ENCODE measurements at places on chromosomes 3 and 15.

- no peak for DNase-seq
Observed at GRCh38 chr15:57662091-57662744, 44.3 kb upstream of the POLR2M start.

GRCh38 chr3:87198774-87199173 lies 28.3 kb upstream of the CHMP2B start:
- no peak for DNase-seq

DNA sequence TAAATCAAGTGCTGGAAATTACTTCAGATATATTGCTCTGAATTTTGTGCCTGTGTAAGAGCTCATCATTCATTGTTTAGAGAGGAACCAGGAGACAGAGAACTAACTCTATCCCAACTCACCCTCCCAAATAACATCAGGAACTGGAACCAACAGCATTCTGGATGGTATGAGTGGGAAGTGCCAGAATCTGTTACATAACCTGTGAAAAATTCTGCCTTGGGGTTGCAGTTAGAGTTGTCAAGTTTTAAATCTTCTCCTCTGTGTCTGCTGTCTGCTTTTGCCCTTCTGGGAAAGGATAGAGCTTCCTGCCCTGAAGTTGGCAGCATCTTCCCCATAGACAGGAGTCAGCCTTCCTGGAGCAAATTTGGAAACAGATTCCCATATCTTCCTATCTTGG lies 41.2 kb downstream of the TIMP4 start:
- no peak for DNase-seq

DNA sequence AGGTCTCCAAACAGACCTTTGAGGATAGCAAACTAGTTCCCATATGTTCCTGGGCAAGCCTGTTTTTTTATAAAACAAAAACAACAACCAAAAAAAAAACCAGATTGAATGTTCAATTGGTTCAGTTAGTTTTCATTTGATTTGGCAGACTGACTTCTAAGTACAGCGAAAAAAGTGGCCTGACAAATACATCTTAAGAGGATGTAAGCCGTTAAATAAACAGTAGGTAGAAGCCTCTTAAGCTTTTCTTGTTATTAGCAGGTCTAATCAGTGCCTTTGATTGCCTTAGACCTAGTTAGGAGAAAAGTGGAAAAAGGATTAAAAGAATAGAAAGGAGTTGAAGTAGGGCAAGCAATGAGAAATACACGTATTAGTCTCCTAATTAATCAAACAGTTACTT lies 13.2 kb downstream of the TSC22D2 start:
- DNase-seq = no peak

- no peak for DNase-seq
Observed at GRCh38 chr3:7290077-7290825, 429.3 kb downstream of the GRM7 start.

DNA sequence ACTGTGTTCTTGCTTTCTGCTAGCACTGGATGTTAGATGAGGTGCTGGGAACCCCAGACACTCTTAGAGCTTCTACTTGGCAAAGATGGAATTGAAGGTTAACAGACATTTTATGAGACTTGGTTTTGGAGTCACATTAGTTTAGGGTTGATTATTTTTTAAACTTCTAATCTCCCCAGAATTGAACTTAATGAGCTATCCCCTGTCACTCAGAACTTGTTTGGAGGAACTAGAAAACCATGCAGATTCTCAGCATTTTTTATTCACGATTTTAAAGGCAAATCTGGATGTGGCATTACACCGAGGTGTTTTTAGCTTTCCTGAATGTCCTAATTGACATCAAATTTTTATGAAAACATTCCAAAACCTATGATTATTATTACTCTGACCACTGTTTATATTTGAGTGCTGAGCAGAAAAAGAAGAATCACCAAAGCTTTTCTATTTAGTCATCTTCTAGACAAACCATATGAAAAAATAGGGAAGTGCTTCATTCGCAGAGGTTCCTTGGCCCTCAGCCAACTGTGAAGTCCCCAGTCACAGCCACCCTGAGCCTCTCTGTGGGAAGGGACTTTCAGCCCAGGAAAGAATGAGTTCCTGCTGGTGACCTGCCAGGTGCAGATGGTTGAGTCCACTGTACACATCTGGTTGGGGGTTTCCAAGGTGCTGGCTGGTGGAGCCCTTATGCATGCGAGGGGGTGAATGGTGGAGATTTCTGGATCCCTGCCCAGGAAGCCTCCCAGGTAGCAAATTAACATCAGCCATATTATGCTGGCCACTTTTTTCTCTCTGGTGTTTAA lies 196.0 kb upstream of the TOPAZ1 start:
- no peak for DNase-seq

DNA sequence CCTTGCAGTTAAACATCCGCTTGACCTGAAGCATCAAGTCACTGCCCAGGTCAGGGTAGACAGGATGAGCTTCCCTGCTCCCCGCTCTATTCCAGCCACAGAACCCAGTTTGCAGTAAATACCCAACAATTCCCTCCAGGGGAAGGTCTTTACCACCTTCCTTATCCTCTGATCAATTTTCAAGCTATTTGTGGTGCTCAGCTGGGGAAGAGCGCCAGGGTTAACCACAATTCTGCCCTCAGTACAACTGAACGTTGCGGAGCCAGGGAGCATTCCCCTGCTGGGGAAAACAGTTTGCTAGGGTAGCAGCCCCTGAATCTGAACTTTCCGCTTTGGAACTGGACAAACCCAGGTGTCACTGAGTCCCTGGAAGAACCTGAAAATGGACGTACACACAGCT lies 28.5 kb downstream of the RBPMS2 start:
- DNase-seq = no peak

DNA sequence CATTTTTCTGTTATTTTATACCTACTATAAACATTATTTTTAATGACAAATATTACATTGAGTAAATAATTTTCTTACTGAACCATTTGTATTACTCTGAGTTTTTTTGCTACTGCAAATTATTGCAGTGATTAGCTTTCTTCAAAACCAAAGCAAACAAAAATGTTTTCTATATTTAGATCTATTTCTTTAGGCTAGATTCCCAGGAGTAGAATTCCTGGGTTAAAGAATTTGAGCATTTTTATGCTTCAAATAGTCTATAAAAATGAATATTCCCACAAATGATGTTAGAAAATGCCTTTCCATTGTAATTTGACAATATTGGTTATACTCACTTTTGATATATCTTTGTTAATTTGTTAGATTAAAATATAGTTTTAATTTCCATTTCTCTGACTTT lies 76.8 kb downstream of the LEKR1 start:
- DNase-seq = no peak

GRCh38 chr15:64286473-64286872 lies 69.5 kb downstream of the CSNK1G1 start:
- DNase-seq = no peak

- DNase-seq = no peak
Observed at GRCh38 chr3:121152573-121152972, 244.6 kb downstream of the STXBP5L start.

GRCh38 chr15:31396881-31397560 lies 70.4 kb downstream of the KLF13 start:
- no peak for DNase-seq

GRCh38 chr3:172391592-172392302 lies 56.5 kb downstream of the GHSR start:
- DNase-seq = no peak

DNA sequence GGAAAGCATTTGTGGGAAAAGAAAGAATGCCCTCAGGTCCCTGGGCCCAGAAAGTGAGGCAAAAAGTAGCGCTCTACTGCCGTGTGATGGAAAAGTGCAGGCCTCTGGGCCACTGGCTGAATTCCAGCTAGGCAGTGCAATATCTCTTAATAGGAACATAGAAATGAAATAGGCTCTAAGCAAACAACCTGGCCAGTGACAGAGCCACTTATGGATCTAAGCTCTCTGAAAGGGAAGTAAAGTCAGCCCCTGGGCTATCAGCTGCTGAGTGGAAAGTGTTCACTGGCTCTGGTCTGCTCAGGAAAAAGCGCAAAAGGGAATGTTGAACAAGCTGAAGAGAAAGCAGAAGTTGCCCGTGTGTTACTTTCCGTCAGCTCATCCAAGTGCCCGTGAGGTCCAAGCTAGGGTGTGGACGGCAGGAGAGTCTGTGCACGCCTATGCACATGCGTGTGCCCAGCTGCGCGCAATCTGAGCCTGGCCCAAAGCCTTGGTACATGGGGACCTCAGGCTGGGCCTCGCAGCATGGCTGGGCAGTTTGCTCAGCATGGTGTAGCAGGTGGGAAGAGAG lies 74.0 kb upstream of the RAD18 start:
- no peak for DNase-seq

GRCh38 chr15:52805351-52806283 lies 15.5 kb upstream of the ONECUT1 start:
- no peak for DNase-seq

GRCh38 chr15:98433346-98433745 lies 215.0 kb upstream of the IGF1R start:
- DNase-seq = no peak

DNA sequence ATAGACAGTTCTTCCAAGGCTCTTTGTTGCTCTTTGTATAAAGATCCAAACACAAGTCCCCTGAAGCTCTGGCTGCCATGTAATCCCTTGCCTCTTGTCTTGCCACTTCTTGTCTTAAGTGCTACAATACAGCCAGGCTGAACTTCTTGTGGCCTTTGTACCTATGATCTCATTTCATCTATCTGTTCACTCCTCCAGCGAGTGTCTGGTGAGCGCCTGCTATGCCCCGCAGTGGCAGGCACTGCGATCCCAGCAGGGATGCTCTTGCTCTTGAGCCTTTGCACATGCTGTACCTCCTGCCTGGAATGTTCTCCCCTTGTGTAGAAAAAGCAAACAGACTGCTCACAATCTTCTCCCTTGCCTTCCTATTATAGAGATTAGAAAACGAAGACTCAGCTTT lies 81.9 kb upstream of the ADPGK start:
- DNase-seq = no peak

GRCh38 chr3:21825684-21826083 lies 74.7 kb upstream of the ZNF385D start:
- DNase-seq = no peak

DNA sequence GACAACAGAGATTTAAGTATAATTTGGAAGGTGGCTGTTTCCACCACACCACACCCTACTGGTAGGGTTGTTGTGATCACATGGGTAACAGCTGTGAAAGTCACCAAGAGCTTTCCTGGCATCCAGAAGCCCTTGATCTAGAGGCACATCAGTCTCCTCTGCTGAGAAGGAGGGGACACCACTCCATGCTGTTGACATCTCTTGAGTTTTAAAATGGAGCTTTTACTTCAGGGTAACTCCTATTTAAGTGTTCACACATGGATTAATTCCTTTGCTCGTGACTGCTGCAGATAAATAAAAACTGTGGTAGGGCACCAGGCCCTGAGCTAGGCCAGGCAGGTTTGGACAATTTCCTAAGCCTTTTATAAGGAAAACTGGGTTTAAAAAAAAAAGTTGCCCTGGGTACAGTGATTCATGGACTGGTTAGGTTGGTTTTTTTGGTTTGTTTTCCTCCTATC lies 7.5 kb downstream of the EXOSC7 start:
- DNase-seq = no peak

GRCh38 chr3:195573611-195574496 lies 9.9 kb downstream of the APOD start:
- DNase-seq = no peak

DNA sequence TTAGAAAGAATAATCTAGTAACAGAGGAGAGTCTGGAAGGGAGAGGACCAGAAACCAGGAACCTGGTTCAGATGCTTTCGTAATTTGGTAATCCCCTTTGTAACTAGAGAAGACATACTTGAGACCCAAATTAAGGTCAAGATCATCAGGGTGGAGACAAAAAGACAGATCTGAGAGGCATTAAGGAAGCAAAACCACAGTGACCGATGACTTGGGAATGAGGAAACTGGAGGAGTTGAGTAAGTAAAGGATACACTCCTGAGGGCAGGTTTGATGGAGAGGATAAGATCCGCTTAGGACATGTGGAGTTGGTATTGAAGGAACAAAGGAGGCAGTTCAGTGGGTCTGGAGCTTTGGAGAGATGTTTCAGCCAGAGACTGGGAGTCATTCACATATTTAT lies 23.6 kb upstream of the BCL2A1 start:
- DNase-seq = no peak

DNA sequence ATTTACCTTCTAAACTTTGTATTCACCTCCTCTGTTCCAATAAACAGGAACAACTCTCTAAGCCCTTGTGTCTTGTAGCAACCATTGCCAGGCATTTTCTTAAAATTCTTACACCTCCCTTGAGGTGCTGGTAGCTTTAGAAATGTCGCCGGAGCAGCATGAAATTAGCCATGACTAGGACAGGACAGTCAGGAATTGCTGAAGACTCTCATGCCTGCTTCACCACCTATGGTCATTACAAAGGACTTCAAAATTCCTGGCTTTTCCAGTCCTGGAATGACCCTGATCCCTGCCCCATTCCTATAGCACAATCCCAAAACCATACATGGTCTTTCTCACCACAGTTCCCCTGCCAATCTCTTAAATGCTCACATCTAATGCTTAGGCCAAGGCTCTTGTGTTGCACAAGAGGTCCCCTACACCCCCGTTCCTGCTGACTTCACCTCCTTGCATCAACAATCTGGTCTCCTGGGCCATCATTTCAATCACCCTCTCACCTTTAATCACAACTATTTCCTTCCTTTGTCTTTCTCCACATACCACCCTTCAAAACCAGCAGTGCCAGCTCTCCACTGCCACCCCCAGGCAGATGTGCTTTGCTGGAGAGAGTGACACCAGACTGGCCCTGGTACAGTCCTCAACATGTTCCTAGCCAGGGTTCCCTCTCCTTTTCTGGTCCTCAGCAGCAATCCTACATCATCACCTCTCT lies 113.2 kb upstream of the TJP1 start:
- no peak for DNase-seq

GRCh38 chr3:141465221-141465620 lies 21.6 kb upstream of the RASA2 start:
- DNase-seq = no peak

DNA sequence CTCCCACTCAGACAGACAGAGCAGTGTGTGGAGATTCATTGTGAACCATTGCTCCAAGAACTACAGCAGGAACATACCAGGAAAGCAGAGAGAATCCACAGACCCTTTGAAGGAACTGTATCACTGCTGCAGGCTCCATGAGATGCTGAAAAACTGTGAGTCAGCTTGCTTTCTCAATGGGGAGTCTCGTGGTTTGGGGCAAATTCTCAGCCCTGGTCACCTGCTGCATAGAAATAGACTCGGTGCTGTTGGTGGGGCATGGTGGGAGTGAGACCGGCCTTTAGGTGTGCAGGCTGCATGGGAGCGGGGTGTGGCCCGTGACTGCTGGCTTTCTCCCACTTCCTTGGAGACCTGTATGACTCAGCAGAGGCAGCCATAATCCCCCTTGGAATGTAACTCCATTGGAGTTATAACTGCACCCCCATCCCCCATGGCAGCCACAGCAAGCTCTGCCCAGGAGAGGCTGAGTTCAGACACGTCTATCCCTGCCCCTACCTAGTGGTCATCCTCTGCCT lies 35.6 kb downstream of the ALCAM start:
- DNase-seq = no peak

- no peak for DNase-seq
Observed at GRCh38 chr3:79170021-79170420, 597.8 kb downstream of the ROBO1 start.

DNA sequence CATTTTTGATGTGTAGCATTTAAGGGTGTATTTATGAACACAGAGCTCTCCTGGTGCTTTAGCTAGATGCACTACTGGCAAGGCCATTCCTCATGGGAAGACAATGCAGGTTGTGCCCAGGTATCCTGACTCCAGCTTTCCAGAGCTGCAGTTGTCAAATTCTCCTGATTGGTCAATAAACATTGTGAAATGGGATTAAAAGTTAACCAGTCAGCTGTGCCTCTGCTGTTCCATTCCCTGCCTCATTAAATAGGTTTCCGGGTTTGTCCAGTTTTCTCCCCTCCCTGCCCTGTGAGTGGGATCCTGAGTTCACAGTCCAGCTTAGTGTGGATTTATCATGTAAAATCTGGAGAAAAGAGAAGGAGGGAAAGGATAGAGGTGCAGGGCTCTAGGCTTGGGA lies 207.3 kb downstream of the SQOR start:
- DNase-seq = no peak
